ENCODE measurements at places on chromosomes 7 and 10.

- H3K4me3 ChIP-seq = no peak overlapping the region
- no peak overlapping the region for H3K27ac ChIP-seq
- no peaks in the 10 kb centered on the region for H3K4me1 ChIP-seq
- DNase-seq = no peak
Observed at GRCh38 chr10:33309406-33309805, 25.1 kb downstream of the NRP1 start.

DNA sequence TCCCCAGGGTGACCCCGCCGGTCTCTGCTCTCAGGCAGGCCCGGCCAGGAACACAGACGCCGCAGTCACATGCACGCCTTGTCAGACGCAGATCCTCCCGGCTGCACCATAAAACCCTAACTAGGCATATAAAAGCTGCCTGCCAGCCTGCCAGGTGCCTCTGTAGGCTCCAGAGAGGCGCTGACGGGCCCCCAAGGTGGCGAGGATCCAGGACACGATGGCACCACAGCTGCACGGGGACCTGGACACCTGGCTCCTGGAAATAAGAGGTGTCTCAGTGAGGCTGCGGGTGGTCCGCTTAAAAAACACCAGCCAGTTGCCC, 21.9 kb upstream of the GDF10 start:
- no peak overlapping the region for H3K4me3 ChIP-seq
- H3K27me3 ChIP-seq = no peaks in the 10 kb centered on the region
- peaks cover 28% of the 10 kb centered on the region for H3K4me1 ChIP-seq
- H3K36me3 ChIP-seq = peaks cover 2% of the 10 kb centered on the region
- no peak for DNase-seq

DNA sequence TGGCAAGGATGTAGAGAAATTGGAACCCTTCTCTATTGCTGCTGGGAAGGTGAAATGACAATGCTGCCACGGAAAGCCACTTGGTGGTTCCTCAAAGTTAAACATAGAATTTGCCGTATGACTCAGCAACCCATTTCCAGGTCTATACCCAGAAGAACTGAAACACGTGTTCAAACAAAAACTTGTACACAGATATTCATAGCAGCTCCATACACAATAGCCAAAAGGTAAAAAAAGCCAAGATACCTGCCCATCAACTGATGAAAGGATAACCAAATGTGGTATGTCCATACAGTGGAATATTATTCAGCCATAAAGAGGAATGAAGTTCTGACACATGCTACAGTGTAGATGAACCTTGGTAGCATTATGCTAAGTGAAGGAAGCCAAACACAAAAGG, 39.1 kb downstream of the LHPP start:
- no peaks in the 10 kb centered on the region for H3K27me3 ChIP-seq
- H3K27ac ChIP-seq = no peak overlapping the region
- peaks cover 12% of the 10 kb centered on the region for H3K36me3 ChIP-seq
- DNase-seq = no peak
- no peak overlapping the region for H3K4me3 ChIP-seq

DNA sequence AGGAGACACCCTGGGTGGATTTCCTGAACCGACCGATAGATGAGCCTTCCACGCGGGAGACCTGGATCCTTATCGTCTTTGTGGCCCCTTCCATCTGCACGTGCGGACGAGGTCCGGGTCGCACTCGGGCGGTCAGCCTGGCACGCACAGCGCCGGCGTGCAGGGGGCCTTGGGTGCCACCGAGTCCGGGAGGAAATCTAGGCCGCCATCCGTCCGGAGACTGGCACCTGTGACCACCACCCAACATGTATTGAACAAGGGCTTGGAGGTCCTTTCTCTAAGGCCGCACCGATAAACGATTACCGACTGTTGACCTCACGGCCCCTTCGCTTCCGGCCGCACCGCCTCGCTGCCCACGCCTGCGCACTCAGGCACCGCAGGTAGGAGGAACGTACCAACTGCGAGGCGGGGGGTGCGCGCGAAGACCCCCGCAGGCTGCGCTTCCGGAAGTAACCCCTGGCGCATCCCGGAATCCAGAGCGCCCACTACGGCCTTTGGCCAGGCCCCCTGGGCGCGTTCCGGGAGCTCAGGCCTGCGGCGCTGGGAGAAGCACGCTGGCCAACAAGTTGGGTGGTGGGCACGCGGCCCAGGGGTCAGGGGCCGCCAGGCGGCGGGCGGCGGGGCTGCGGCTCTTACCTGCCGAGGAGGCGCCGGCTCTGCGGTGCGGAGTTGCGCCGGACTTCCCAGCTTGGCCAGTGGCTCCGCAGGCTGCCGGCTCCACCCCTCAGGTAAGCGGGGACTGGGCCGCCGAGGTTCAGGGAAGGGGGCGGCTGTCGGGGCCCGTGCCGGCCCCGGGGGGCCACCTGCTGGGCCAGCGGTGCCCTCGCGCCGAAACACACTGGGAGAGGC, at the start of the genes ACTR3C and LRRC61:
TSS of gene ACTR3C (minus strand) at position 713 of the 849 bp plus-strand sequence. CDS start 28,249 bp downstream, outside the sequence.
TSS of gene LRRC61 (plus strand) at position 523 of the 849 bp plus-strand sequence. CDS start 13,507 bp downstream, outside the sequence.
- H3K27me3 ChIP-seq = no peaks in the 10 kb centered on the region
- H3K4me1 ChIP-seq = peaks cover 2% of the 10 kb centered on the region
- DNase-seq = peak; percentile 42
- peaks cover 13% of the 10 kb centered on the region for H3K36me3 ChIP-seq

DNA sequence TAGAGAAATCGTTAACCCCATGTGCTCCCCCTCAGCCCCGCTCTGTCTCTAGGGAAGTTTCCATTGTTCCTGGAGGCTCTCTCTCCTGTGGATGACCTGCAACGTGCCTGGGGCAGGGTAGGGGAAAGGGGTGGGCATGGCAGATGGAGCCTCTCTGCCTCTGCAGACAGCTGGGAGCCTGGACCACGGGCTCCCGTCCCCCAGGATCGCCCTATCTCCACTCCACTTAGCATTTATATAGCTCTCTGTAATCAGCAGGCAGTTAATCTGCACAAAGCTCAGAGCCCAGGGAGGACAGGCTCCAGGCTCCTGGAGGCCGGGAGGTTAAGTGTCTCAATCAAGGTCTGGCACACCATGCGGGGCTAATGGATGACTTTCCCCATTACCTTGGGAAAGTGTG, 369.7 kb downstream of the PLXNA4 start:
- H3K27me3 ChIP-seq = peaks cover 20% of the 10 kb centered on the region
- no peak overlapping the region for H3K27ac ChIP-seq
- no peak for DNase-seq
- H3K4me1 ChIP-seq = no peaks in the 10 kb centered on the region
- no peak overlapping the region for H3K4me3 ChIP-seq
- H3K36me3 ChIP-seq = no peaks in the 10 kb centered on the region

GRCh38 chr7:47878662-47879061, 69.6 kb downstream of the PKD1L1 start:
- no peaks in the 10 kb centered on the region for H3K4me1 ChIP-seq
- H3K27me3 ChIP-seq = no peaks in the 10 kb centered on the region
- no peak overlapping the region for H3K4me3 ChIP-seq
- DNase-seq = no peak
- H3K27ac ChIP-seq = no peak overlapping the region

- no peak for DNase-seq
- H3K4me1 ChIP-seq = no peaks in the 10 kb centered on the region
- H3K4me3 ChIP-seq = no peak overlapping the region
- H3K27ac ChIP-seq = no peak overlapping the region
- H3K27me3 ChIP-seq = no peaks in the 10 kb centered on the region
Observed at GRCh38 chr10:33735464-33735923, 401.0 kb upstream of the NRP1 start.

DNA sequence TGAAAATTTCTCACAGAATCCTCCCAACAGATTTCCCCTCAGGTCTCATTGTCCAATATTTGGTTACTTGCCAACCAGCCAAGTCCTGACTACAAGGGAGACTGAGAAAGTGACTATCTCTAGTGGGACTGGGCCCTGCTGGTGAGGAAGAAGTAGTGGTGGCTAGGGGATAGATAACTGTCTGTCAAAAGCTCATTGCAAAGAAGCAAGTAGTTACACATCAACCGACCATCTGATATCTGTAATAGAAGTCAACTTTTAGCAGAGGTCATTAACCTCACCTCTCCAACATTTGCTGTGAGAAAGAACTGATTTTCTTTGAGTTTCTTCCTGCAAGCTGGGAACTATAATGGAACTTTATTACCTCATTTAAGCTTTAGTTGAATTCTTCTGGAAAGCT, 15.2 kb downstream of the STAMBPL1 start:
- no peaks in the 10 kb centered on the region for H3K36me3 ChIP-seq
- H3K27me3 ChIP-seq = no peaks in the 10 kb centered on the region
- no peak overlapping the region for H3K4me3 ChIP-seq
- no peak overlapping the region for H3K27ac ChIP-seq
- DNase-seq = no peak
- H3K4me1 ChIP-seq = peaks cover 6% of the 10 kb centered on the region

- H3K36me3 ChIP-seq = no peaks in the 10 kb centered on the region
- no peak for DNase-seq
- peaks cover 5% of the 10 kb centered on the region for H3K4me1 ChIP-seq
- no peaks in the 10 kb centered on the region for H3K27me3 ChIP-seq
- H3K4me3 ChIP-seq = no peak overlapping the region
- no peak overlapping the region for H3K27ac ChIP-seq
Observed at GRCh38 chr10:17740668-17741067, 11.3 kb upstream of the TMEM236 start.

- H3K4me1 ChIP-seq = peaks cover 12% of the 10 kb centered on the region
- no peak overlapping the region for H3K27ac ChIP-seq
- H3K27me3 ChIP-seq = no peaks in the 10 kb centered on the region
- DNase-seq = no peak
- H3K4me3 ChIP-seq = no peak overlapping the region
Observed at GRCh38 chr10:35497909-35498308, 107.2 kb upstream of the GJD4 start.

GRCh38 chr7:37212556-37212955, 236.1 kb downstream of the ELMO1 start:
- no peak for DNase-seq
- no peak overlapping the region for H3K27ac ChIP-seq
- H3K4me1 ChIP-seq = no peaks in the 10 kb centered on the region
- H3K27me3 ChIP-seq = no peaks in the 10 kb centered on the region

GRCh38 chr10:54622017-54622416, 179.0 kb downstream of the PCDH15 start:
- DNase-seq = no peak
- H3K27ac ChIP-seq = no peak overlapping the region

DNA sequence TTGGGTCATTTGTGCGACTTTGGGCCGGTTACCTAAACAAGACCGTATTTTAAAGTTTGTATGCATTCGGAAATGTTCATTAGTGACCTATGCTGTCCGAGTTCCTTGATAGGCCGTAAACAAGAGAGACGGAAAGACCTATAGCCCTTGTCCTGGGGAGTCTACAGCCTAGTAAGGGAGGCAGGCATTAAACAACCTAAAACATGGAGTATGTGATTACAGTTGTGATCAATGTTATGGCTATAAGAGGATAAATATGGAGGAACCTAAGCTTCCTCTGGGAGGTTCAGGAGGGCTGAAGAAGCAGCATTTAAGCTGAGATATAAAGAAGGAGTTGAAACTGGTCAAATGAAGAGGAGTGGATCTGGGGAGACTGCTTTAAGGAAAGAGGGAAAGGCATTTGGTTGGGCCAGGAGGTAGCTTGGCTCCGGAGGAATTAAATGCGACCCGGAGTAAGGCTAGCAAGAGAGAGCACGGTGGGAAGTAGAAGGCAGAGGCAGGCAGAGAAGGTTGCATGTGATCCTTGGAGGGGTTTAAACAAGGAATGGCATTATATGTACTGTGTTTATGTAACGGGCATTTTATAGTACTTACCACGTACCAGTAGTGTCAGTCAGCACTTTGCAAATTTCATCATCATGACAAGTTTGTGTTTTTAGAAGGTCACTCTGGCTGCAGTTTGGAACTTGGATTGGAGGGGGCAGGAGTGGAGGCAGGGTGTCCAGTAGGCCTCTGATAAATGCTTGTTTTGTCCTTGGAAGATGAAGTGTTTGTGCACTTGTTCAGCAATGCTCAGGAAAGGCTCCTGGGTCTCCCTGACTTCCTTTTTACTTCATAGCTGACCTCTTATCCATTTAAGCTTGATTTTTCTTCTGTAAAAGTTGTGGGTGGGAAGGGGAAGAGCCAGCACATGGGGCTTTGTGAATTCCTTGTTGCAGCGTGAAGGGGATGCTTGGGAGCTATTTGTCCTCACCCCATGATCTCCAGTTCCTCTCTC, 1.0 kb upstream of the AVPI1 start:
- H3K36me3 ChIP-seq = no peaks in the 10 kb centered on the region
- peak overlapping the region; percentile 70 for H3K27ac ChIP-seq
- peak overlapping the region; percentile 71 for H3K4me3 ChIP-seq
- no peak for DNase-seq

DNA sequence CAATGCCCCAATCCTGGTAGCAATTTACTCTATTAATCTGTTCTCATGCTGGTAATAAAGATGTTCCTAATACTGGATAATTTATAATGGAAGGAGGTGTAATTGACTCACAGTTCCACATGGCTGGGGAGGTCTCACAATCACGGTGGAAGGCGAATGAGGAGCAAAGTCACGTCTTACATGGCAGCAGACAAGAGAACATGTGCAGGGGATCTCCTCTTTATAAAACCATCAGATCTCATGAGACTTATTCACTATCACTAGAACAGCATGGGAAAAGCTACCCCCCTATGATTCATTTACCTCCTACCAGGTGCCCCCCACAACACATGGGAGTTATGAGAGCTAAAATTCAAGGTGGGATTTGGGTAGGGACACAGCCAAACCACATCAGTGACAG, 872.2 kb downstream of the ANKRD7 start:
- no peak overlapping the region for H3K4me3 ChIP-seq
- no peaks in the 10 kb centered on the region for H3K36me3 ChIP-seq
- no peaks in the 10 kb centered on the region for H3K27me3 ChIP-seq
- no peak overlapping the region for H3K27ac ChIP-seq

- no peak overlapping the region for H3K27ac ChIP-seq
- H3K4me3 ChIP-seq = no peak overlapping the region
- no peaks in the 10 kb centered on the region for H3K27me3 ChIP-seq
- no peak for DNase-seq
- H3K4me1 ChIP-seq = no peaks in the 10 kb centered on the region
Observed at GRCh38 chr7:127366680-127367079, 25.8 kb downstream of the ZNF800 start.

GRCh38 chr7:148296994-148297644, 293.4 kb upstream of the C7orf33 start:
- no peak overlapping the region for H3K4me3 ChIP-seq
- no peak overlapping the region for H3K27ac ChIP-seq
- no peaks in the 10 kb centered on the region for H3K36me3 ChIP-seq
- no peaks in the 10 kb centered on the region for H3K4me1 ChIP-seq
- no peak for DNase-seq

GRCh38 chr7:106021151-106022067, 58.3 kb downstream of the CDHR3 start:
- no peak for DNase-seq
- no peaks in the 10 kb centered on the region for H3K27me3 ChIP-seq
- H3K27ac ChIP-seq = peak overlapping the region; percentile 90
- H3K36me3 ChIP-seq = no peaks in the 10 kb centered on the region
- no peak overlapping the region for H3K4me3 ChIP-seq
- peaks cover 43% of the 10 kb centered on the region for H3K4me1 ChIP-seq

Data from T-cell (primary cell).